Stimulated activated CD8-positive, alpha-beta memory T cell treated with anti-CD3 and anti-CD28 coated beads, Interleukin-4, amount 100 ng/mL, for 4 hours (primary cell): ENCODE measurements at places on chromosomes 16 and 17.

DNA sequence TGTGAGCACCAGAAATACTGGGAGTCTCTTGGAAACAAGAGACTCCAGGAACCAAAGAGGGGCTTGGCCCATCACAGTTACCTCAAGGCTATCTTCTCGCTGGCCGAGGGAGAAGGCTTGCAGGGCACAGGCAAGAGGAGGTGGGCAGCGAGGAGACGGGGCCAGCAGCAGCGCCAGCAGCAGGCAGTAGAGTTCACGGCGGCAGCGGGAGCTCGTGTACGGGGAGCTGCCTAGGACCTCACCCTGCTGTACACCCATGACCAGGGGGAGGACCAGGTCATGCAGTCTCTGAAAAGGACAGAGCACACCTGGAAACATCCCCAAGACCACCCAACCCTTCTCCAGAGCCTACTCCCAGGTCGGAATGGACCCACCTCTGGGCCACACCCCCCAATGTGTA, 30.8 kb downstream of the PELP1 start:
- no peak for DNase-seq

GRCh38 chr17:76382803-76383545, 1.4 kb upstream of the SPHK1 start:
- DNase-seq: peak; percentile 29

DNA sequence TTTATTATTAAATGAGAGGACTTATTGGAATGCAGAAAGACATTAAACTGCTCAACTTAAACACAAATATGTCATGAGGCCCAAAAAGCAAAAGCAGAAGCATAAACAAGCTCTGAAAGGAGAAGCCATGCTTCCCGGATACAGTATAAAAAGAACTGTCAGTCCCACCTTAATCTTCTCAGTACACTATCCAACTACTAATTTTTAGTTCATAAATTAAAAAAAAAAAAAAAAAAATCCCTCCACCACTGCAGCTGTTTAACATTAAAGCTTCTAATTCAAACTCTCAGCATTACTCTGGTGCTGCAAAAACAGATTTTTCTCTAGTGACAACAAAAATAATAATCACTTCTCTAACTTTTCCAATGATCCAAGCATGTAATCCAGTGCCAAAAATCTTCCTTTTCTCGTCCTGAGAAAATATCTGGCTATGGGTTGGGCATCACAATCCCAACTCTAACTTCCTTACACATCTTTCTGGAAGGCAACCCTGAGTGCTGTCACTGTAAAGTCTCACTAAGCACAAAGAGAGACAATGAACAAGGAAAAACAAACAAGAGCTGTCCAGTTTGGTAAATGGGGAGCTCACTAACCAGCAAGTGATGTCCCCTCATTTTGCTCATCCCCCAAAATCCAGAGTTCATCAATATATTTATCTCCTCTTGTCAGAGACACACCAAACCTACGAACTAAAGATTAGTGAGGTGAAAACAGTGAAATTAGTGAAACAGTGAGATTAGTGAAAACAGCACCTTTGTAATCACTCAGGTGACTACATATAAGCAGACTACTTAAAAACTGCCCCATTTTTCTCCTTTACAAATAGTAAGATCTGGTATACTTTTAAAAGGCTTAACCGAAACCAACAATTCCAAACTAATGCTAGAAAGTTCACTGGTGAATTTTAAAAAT, 5.5 kb downstream of the USP32 start:
- DNase-seq: no peak

GRCh38 chr17:63140255-63140654, 174.2 kb downstream of the TANC2 start:
- DNase-seq: no peak

- no peak for DNase-seq
Observed at GRCh38 chr16:1878256-1878655, 6.3 kb upstream of the MEIOB start.

GRCh38 chr16:31664683-31665482, 137.2 kb downstream of the AHSP start:
- DNase-seq: no peak

GRCh38 chr16:50684823-50685461, 3.8 kb upstream of the SNX20 start:
- no peak for DNase-seq

- DNase-seq: no peak
Observed at GRCh38 chr16:27182906-27183405, 20.4 kb upstream of the KDM8 start.
